ENCODE measurements at places on chromosomes 7 and 10.
A peak's percentile ranks its signal among the peaks of the same experiment; 100 is the strongest.

DNA sequence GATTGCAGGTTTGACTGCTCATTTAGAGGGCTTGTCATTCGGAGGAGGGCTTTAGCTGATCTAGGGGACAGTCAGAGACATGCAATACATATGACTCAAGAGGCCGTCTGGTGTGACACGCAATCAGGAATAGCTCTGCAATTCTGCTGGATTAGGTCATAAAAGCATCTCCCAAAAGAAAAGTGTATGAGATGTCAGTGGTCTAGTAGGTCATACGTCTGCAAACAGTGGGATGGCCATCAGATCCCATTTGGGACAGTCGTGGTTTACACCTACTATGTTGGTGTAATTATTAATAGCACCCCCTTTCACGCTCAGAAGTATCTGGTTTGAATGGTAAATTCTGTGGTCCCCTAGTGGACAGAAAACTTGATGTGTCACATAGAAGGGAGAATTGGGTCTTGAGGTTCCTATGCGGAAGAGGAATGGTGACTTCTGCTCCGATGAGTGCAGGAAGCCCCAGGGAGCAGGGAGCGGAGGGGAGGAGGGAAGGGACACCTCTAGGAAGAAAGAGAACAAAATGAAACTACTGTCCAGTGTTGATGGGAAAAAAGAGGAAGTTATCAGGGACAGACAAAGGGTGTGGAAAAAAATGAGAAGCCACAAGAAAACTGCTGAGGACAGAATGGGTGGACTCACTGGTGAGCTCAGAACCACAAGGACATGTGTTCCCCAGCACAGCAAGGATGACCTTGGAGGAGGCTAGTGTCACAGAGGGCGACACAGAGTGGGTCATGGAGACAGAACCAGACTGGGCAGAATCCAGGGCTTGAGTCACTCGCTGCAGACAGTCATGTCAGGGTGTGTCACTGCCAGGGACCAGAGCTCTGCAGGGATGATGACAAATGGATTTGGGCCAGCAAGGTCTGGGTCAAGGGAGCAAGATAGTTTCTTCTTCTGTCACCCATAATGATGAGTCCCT lies 59.9 kb downstream of the MAP3K8 start:
- DNase-seq: no peak

DNA sequence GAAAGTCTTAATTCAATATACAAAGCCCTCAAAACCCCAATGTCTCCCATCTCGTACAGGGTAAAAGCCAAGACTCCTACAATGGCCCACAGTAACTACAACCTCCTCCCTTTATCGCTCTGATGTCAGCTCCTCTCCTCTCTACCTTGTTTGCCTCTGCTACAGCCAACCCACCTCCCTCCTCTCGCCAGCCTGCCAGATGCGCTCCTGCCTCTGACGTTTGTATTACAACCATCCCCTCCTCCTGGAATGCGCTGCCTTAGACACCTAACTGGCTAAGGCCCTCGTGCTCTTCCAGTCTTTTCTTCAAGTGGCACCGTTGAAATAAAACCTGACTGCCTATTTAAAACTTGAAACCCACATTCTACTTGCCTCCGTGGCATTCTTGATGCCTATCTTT lies 115.3 kb upstream of the MYO3A start:
- no peak for DNase-seq

- no peak for DNase-seq
These were observed 44.6 kb downstream of the CFAP46 start for GRCh38 chr10:132897516-132898381.

- DNase-seq: no peak
These were observed 135.3 kb upstream of the INSYN2A start for GRCh38 chr10:127331696-127332095.

- no peak for DNase-seq
These were observed 218.1 kb downstream of the WDR11 start for GRCh38 chr10:121069061-121069850.

DNA sequence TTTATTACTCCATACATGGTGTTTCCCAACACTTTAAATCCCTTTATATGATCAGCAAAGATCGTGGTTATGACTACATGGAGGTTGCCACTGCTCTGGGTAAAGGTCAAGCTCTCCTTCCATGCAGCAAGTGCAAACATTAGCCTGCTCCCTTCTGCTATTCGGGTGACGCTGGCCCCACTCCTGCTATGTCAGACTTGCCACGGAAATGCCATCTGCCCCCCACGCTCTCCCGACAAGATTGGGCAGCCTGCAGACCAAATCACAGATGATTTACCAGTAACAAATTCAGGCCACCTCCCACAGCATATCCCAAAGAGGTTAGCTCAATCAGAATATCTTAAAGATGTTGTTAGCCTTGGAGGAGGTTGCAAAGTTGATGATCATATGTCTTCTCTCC lies 77.8 kb upstream of the MGMT start:
- DNase-seq: no peak

- no peak for DNase-seq
These were observed 156.6 kb downstream of the PRKAG2 start for GRCh38 chr7:151720280-151720679.

GRCh38 chr10:80506189-80506575 lies 31.5 kb upstream of the SH2D4B start:
- DNase-seq: no peak

DNA sequence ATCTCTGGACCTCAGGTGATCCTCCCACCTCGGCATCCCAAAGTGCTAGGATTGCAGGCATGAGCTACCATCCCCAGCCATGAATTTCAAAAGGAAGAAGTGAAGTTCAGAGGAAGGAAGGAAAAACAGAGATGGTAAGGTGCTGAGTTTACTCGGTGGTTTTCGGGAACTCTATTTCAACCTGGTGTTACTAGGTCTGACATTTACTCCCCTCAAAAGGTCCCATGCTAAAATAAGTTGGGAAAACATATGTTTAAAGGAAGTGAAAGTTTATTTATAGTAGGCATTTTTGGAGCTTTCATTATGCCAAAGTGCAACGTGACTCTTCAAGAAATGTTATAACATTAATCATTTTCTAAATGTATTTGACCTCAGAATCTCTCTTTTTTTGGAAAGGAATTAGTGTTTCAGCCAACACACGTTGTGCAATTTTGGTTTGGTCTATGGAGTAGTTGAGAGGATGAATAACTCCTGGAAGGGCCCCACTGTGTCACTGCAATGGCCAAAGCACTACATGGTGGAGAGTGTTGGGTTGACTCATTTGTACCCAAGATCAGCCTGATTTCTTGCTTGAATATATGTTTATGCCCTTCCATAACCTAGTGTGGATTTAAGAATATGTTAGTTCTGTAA lies 114.7 kb upstream of the FAM171A1 start:
- DNase-seq: no peak

DNA sequence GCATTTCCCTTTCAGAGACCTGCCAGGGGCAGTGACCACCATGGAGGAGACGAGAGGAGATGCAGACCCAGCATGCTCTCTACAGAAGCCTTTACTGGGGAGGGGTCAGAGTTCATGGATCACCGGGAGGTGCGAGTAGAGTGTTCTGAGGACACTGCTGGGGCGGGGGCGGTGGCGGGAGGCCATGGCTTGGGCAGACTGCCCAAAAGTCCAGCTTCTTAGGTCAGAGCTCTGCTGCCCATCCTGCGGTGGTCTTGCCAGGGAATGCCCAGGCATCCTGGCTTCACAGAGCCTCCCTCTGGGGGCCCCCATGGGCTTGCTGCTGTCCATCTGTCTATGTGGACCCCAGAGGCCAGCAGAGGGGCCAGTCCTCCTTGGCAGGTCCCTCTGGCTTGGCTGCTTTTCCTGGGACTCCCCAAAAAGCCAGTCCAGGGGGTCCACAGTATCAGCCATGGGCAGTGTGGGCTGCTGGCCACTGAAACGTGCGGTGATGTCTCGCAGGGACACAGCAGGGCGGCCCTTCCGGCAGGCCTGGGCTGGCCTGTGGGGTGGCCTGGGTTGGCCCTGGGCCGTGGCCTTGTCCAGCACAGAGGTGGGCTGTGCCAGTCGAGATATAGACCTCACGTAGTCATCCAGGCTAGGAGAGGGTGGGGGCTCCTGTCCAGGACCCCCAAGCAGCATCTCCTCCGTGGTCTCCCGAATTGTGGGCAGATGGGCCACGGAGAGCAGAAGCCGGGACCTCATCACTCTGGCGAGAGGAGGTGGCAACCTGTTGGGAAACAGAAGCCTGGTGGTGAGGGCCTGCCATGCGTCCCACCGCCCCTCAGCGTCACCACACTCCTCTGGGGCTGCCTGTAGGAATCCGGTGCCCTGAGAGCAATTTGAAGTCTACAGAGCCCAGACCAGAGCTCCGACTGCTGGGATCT lies 1.1 kb downstream of the DEPP1 start:
- DNase-seq: no peak

DNA sequence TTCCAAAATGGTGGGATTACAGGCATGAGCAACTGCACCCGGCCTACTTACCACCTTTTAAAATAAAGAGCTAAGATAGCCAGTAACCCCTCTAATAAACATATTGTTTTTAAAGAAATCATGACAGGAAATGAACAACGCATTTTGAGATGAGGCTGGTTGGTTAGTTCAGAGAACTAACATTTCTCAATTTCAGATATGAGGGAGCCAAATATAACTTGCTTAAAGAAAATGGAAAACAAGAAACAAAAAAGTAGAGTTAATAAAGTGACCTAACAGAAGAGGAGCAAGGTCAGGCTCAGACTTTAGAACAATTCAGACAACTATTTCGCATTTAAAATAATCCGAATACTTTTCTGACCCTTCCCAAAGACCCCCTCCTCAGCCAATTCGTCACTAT lies 254.9 kb upstream of the PHF14 start:
- DNase-seq: no peak

DNA sequence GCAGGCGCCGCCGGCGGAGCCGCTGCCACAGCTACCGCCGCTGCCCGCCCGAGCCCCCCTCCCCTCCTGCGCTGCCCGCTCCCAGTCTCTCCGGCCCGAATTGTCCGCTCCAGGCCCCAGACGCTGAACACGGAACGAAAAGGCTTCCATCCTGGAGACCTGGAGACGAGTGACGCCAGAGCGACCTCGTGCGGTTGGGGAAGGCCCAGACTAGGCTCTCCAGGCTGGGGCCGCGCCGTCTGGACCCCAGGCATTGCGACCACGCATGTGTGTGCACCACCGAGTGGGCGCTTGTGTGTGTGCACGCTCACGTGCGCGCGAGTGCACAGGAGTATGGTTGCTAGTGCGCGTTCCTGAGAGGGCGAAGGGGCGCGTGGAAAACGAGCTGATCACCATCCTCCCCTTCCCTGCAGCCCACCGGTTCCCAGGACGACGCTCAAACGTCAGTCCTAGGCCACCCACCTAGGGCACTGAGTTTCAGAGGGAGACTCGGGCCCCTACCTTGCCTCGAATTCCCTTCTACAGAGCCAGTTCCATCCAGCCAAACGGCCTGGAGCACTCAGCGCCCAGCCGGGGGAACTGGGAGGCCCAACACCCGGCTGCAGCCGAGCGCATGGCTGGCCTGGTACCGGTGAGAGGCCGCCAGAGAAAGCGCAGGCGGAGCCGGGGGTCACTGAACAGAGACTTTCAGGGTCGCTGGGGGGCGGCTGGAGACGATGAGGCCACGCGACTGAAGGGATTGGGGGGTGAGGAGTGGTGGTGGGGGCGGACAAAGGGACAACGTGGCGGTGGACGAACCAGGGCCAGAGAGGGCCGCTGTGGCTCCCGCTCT lies 11.6 kb downstream of the LBX1 start:
- DNase-seq: no peak

DNA sequence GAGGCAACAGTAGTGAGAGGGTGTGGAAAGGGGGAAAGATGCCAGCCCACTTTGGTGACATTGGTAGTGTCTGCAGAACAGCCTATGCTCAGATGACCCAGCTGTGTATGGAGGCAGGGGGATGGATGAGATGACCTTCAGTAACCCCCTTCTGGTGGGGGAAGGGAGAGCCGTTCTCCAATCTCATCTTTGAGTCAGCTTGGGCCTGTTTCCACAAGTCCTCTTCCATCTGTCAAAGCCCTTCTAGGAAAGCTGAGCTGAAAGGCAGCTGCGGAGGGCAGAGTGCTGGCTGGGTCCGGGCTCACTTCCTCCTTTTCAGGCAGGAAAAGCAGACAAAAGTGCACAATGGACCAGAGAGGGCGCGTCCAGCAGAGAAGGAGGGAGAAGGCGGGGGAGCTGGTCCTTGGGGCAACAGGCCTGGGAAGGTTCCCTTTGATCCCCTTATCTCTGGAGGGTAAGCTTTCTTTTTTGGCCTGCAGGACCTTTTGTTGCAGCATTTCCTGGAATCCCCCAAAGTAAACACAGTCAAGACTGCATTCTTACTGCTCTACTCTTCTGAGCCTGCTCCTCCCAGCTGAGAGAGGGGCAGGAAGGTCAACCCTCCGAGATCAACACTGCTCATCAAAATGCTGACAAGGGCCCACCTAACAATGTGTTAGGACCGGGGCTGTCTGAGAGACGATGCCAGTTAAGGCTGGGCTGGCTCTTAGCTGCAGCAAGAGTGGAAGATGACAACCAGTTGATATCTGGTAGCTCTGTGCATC lies 1.2 kb upstream of the LRMDA start:
- DNase-seq: peak; percentile 84

DNA sequence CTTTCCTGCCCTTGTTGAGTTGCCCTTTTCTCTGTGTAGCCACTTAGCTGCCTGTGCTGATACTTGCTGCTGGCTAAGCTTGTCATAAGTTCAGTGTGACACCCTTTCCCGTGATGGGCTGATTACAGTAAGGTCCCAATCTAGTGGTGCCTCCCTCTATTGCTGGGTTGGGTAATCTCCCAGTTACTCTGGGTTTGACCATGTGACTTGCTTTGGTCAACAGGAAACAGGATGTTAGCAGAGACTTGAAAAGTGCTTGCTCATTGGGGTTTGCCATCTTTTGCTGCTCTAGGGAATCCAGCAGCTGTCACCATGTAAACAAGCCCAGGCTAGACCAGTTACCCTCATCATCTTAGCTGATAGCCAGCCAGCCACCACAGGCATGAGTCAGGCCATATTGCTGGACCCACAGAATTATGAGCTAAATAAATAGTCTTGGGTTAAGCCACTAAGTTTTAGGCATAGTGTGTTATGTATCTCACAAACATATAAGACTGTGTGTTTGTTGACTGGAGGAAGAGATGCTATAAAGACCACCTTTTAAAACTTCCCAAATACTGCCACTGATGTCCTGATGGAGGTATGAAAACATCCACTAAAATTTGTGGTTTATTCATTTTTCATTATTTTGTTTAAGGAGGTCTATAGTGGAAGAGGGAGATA lies 4.0 kb upstream of the LEP start:
- DNase-seq: peak; percentile 54

- no peak for DNase-seq
These were observed 74.1 kb upstream of the KCNMA1 start for GRCh38 chr10:77711683-77712049.

- DNase-seq: peak; percentile 68
These were observed 734 bp downstream of the PTPN12 start for GRCh38 chr7:77537778-77538280.

DNA sequence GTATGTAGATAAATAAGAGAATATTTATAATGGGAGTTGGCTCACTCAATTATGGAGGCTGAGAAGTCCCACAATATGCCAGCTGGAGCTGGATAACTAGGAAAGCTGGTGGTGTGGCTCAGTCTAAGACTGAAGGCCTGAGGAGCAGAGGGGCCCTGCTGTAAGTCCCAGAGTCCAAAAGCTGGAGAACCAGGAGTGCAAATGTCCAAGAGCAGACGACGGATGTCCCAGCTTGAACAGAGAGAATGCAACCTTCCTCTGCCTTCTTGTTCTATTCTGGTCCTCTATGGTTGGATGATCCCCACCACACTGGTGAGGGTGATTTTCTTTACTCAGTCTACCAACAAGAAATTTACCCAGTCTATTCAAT lies 13.2 kb downstream of the IL2RA start:
- no peak for DNase-seq

Measured in NCI-H2171 treated with DMSO at 0.1 percent for 48 hours (cell line).